Naive thymus-derived CD4-positive, alpha-beta T cell (primary cell): ENCODE measurements at places on chromosomes 13 and 19. TPM values are rescaled to one million over a fixed set of nuclear protein-coding genes. Genes with fewer than 3 reads are reported as not detected.

Gene FGF9
- total RNA-seq = 1.8 TPM

Gene CBLC
- not detected for total RNA-seq

Gene SIAH3
- total RNA-seq = 0.34 TPM

Gene SHC2
- total RNA-seq = not detected

Gene PRKCG
- total RNA-seq = 2.4 TPM

Gene CARD8
- 298 TPM for total RNA-seq

Gene ZBTB32
- 40.0 and 41.6 TPM in 2 replicates for total RNA-seq

Gene ZNF418
- 6.0 TPM for total RNA-seq

Gene CD33
- 5.0 TPM for total RNA-seq
